ENCODE measurements at places on chromosomes 1 and 21. TPM values are rescaled to one million over a fixed set of nuclear protein-coding genes. Genes with fewer than 3 reads are reported as not detected.

GRCh38 chr1:198687429-198687828 lies 48.6 kb downstream of the PTPRC start:
- DNase-seq, result no peak

DNA sequence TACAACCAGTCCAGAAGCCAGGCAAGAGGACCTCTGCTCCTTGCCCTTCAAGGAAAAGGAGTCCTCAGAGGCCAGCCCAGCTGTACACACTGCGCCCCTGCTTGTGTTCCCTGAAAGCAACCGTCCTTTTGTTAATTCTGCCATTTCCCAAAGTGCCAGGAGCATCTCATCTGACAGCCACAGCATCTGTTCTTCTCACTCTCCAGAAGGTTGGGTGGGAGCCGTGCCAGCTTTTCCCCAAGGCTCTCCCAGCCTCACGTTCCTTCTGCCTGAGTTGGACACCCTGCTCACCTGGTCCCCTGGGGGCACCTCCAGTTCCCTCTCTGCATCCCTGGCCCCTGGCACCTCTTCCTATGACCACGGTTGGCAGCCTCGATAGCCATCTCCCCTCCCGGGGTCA lies 10.5 kb upstream of the CNTN2 start:
- DNase-seq, result no peak

- DNase-seq, result no peak
Measured at GRCh38 chr1:233730380-233730779, 116.5 kb downstream of the KCNK1 start.

DNA sequence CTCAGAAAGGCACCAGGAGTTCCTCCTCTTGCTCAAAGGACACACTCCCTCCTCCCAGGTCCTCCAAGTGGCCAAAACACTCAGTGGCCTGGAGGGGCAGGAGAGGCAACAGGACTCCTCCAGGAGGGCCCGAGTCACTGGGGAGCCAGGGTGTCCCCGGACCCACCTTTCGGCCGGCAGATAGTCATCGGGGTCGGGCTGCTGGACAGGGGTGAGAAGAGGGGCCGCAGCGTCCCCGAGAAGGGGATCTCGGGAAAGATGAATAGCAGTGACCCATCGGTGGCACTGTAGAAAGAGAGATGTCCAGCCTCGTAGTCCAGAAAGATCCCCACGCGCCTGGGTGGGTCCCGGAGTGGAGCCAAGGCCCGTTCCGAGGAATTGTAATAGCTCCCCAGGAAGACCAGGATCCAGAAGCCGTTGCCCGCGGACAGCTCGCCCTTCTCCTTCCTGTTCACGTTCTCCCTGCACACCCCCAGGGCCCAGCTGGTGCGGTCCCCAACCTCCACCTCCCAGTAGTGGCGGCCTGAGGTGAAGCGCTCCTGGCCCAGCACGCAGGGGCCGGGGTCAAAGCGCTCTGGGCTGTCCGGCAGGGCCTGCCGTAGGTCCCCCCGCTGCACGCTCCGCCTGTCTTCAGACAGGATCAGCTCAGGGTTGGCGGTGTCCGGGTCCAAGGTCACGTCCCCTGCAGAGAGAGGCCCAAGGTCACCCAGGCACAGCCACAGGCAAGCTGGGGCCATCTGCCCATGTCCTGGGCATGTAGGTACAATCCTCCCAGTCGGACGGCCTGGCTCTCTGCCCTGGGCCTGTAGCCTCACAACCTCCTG lies 11.9 kb downstream of the TRIM11 start:
- DNase-seq, result no peak

DNA sequence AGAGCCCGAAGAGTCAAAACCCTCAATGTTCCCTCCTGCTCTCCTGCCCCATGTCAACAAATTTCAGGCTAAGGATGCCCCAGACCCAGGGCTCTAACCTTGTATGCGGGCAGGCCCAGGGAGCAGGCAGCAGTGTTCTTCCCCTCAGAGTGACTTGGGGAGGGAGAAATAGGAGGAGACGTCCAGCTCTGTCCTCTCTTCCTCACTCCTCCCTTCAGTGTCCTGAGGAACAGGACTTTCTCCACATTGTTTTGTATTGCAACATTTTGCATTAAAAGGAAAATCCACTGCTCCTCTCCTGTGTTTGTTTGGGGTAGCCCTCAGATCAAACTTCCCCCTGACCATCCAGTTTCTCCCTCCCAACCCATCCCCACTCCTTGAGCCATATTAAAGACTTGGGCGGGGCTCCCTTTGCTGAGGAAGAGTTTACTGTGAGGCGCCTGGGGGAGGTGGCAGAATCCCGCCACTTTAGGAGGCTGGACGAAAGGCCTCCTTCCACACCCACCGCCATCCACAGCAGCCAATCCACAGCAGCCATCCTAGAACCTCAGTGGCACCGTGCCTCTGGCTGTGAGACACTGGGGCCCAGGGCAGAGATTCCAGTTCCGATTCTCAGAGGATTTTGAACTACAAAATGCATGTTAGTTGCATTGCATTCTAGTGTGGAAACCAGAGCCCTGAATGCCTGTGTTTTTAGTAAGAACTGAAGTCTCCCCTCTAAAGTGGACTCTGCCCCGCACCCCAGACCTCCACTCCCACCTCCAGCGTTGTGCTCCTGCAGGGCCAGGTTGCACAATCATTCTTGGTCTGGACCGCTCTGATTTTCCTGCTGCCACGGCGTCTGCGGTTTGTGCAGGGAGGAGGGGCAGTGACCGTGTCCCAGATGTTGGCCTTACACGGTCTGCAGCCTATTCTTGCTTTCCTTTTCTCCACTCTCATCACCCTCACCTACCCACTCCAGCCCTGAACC lies 3.0 kb downstream of the OLFML3 start:
- no peak for DNase-seq

Gene EDARADD
- total RNA-seq, result 0.25 TPM

Gene RIMS3
- total RNA-seq, result 1.7 TPM

- no peak for DNase-seq
Measured at GRCh38 chr1:160125746-160126145, 10.2 kb downstream of the ATP1A2 start.

DNA sequence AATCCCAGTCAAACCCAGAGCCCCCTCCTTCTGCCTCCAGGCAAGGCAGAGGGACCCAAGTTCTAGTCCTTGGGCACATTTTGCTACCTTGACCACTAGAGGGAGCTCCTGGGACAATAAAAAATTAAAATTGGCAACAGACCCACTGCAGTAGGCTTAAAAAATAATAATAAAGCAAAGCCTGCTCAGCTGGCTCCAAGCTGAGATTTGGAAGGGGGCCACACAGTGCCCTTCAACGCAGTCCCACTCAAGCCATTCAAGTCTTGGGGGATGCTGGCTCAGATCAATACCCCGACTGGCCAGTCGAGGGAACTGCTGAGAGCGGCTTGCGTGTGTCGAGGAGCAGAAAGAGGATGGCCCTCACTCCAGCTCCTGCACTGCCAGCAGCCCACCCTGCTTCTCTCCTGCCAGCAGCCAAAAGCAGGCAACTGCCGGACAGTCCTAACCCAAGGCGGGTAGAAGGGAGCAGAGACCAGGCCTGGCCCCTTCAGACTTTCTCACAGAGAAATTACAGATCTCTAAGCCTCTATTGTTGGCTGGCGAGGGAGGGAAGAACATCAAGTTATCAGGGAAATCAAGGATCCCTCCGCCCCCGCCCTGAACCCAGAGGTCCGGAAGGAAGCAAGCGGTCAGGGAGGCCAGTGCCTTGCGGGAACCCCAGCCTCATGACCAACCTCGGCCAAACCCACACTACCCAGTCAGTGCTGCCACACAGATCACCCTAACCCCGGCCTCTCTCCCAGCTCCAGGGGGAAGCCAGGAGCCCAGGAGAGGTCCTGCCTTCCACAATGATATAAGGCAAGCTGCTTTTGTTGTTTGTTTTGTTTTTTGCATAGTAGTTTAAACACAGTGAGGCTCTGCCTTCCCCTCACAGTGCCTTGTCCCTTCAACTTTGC lies 4.9 kb upstream of the ALDH4A1 start:
- DNase-seq, result no peak

Gene CFAP107
- not detected for total RNA-seq

Gene OR2L2
- total RNA-seq, result not detected

Gene PLEKHN1
- 0.19 TPM for total RNA-seq

- DNase-seq, result no peak
Measured at GRCh38 chr21:26127918-26128317, 42.7 kb downstream of the APP start.

- no peak for DNase-seq
Measured at GRCh38 chr1:45172005-45172404, 34.4 kb downstream of the ZSWIM5 start.

- no peak for DNase-seq
Measured at GRCh38 chr21:16194095-16194787, 464.5 kb downstream of the USP25 start.
